Stimulated activated CD4-positive, alpha-beta T cell treated with anti-CD3 and anti-CD28 coated beads, Interleukin-4, amount 100 ng/mL, for 1 hour (primary cell): ENCODE measurements at places on chromosomes 7 and 10.

- DNase-seq, result no peak
Observed at GRCh38 chr7:39621261-39621660, 2.1 kb upstream of the RALA start.

GRCh38 chr10:78891741-78892140 is 177.0 kb upstream of the ZMIZ1 start:
- no peak for DNase-seq

- no peak for DNase-seq
Observed at GRCh38 chr7:123184271-123184670, 15.5 kb downstream of the SLC13A1 start.

- no peak for DNase-seq
Observed at GRCh38 chr7:83446102-83446669, 202.8 kb downstream of the SEMA3E start.

DNA sequence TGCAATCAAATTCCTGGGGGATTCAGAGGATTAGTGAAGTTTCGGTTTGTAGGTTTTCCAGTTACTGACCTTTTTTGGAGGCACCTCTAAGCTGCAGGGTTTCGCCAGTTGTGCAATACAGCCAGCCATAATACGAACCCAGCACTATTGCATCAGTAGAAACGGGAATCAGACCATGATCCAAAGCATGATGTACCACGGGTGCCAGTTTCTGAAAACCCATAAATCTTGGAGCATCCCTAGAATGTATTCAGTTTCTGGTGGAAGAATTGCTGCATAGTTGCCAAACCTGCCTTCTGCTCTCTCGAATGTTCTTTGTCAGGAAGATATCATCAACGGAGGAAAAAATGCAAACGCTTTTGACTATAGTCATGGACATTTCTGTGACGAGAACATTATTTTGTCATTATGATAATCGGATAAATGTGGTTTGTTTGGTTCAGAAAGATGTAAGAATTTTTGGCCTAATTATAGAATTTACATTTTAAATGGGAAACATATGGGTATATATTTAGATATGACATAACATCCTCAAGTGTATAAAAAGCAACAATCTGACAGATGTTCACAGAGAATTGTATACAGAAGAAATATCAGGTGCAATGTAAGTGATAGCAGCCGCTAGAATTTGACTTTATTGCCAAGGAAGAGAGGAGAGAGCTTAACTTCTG is 186.2 kb upstream of the PRKCQ start:
- DNase-seq, result no peak

DNA sequence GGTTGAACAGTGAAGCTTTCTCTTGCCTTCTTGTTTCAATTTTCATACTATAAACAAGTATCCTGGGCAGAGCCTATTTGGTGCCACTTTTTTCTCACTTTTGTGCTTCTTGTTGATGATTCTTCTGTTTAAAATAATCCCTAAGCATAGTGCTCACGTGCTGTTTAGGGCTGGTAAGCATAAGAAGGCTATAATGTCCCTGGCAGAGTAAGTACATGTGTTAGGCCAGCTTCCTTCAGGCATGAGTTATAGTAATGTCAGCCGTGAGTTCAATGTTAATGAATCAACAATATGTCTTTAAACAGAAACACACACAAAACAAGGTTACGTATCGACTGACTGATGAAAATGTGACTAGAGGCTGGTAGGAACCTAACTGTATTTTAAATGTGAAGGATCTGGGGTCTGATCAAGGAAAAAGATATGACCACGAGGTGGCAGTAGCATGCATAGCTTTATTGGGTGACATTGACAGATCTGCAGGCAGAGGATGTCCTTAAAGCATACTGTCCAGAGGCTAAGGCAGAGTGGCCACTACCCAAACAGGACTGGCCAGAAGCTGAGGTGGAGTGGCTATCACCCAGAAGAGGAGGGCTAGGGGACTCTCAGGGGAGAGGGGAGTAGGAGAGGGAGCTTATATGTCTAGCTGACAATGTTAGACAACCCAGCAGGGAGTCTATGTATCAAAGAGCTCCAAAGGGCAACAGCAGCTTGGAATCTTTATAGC is 113.7 kb downstream of the BRAF start:
- peak; percentile 24 for DNase-seq

GRCh38 chr10:97047083-97047736 is 138.5 kb downstream of the SLIT1 start:
- no peak for DNase-seq

- DNase-seq, result no peak
Observed at GRCh38 chr10:116272440-116273283, at the start of gene GFRA1. TSS of gene GFRA1 (minus strand) at chr10:116273206. CDS start at chr10:116272029, 1,177 bp downstream.
